ENCODE measurements at places on chromosomes 1 and 21.

DNA sequence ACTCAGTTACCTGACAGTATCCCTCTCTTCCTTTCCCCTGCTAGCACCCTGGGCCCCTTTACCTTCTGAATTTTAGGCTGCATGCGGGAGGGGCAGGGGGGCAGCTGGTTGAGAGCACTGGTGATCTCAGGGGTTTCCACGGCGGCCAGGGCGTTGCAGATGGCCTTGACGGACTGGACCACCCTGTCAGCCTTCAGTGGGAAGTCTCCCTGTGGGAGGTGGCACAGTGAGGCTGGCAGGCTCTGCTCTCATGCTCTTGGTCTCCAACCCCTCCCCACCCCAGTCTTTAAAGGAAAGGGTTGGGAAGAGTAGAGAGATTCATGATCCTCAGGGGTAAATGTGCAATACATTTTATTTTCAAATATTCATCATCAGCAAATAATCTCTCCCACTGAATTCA lies 36.9 kb downstream of the PIK3C2B start:
- DNase-seq, result no peak

- DNase-seq, result no peak
Measured at GRCh38 chr1:38744452-38745350, 114.9 kb downstream of the RRAGC start.

DNA sequence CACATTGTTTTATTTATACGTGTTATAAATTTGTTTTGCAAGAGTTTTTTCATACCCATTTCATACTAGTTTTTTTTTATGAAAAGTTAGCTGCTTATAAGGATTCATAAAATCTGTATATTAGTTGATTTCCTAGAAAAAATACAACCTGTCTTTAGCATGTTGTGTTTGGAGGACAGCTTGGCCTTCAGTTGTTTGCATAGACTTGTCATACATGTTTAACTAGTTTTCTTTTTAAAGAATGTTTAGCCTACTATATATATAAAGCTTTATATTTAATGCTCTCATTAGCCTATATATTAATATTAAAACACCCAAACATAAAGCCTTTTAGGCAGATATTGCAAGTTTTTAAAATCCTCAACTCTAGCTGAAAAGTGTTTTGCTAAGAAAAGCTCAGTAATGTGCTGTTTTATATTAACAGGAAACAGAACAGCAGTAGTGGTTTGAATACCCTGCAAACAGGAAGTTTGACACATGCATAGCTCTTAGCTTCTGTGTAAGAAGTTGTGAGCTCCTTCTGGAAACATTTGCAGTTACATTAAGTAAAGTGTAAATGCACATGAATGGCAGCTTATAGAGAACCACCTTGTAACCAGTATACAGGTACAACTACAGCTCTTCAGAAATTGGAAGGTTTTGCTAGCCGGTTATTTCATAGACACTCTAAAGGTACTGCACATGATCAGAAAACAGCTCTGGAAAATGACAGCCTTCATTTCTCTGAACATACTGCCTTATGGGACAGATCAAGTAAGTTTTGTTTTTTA lies at the start of gene PRKACB:
Gene PRKACB (plus strand): TSS at position 476 of the 770 bp plus-strand sequence. CDS start 91 bp downstream, at position 567.
- no peak for DNase-seq

GRCh38 chr1:53142226-53142853 lies at the start of gene SLC1A7:
SLC1A7 (minus strand) TSS chr1:53142638; CDS start chr1:53142449, 189 bp downstream.
- no peak for DNase-seq

DNA sequence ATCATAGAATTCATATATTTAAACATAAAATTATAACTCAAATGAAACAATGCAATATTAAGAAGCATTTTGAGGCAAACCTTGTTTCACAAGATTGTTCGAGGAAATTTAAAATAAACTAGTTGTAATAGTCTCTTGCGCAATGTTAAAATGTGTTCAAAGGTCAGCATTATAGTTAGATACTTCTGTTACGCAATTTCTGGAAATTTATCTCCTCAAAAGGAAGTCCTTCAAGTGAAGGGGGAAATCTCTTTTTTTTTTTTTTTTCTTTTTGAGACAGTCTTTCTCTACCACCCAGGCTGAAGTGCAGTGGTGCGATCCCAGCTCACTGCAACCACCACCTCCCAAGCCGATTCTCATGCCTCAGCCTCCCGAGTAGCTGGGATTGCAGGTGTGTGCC lies 52.1 kb downstream of the FMO4 start:
- DNase-seq, result no peak

DNA sequence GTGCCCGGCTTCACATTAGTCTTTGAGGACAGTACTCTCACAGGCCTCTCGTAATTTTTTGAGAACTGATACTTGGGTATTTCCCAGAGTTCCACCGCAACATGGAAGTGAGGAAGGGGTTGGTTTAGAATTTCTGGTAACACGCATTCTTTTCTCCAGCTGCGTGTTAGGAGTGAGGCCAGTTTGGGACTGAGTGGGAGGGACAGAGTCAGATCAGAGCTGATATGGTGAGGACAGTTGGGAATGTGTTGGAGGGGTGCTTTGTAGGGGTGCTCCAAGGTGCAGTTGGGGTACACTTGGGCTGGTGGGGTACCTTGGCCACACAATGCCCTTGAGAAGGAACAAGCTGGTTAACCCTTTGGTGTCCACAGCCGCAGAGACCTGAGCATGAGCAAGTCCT lies 6.7 kb downstream of the FBXO6 start:
- DNase-seq, result no peak

GRCh38 chr1:35261412-35262120 lies 6.9 kb upstream of the ZMYM4 start:
- no peak for DNase-seq

DNA sequence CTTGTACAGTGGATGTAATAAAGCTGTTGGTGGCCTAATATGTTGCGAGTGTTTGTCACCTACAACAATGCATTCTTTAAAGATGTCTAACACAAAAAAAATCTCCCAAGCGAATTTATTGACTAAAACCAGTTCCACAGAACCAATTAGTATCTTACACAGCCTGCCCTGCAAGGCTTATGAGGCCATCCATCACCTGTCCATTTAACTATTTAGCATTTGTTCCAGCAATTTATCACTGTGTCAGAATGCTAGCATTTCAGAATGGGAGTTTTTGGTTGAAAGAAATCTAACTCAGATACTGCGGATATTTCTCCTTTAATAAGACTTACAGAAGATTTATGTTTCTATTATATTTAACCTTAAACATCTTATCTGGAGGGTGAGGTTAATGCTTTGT lies 831.1 kb upstream of the PRMT6 start:
- DNase-seq, result no peak

DNA sequence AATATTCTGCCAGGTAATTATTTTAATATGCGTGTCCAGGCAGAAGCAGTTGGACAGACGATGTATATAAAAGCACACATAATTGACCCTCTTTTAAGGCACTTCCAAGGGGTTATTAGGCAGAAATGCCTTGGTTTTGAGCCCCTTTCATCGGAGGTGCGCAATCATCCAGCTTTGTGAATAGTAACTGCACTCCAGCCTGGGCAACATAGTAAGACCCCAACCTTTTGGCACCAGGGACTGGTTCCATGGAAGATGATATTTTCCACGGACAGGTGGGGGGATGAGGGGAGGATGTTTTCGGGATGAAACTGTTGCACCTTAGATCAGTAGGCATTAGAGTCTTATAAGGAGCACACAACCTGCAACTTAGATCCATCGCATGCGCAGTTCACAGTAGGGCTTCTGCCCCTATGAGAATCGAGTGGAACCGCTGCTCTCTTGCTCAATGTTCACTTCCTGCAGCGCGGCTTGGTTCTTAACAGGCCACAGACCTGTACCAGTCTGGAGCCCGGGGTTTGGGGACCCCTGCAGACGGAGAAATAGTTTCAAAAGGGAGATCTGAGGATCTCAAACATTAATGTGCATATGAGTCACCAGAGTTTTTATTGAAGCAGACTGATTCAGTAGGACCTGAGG lies 1.8 kb upstream of the MCOLN2 start:
- no peak for DNase-seq

DNA sequence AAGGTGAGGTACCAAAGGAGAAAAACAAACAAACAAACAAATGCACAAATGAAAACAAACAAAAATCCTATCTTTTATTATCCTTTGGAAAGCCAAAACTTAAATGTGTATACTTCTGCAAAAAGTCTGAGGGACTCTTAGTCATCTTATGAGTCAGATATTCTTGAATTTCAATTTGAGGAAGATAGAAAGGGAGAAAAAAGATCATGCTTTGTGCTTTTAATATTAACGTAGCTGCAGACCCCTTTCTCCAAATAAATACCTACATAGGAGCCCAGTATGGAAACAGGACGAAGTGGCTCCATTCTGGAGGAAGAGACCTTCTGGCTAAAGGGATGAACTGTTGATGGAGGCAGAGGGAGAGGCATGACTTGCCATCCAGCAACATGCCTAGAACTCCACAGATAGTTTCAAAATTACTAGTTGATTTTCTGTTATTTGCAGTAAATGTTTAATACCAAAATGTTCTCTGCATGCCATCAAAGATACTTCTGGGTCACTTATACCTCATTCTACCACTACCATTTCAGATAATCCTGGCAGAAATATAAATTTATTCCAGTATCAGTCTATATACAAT lies 25.4 kb downstream of the NUP210L start:
- DNase-seq, result no peak

DNA sequence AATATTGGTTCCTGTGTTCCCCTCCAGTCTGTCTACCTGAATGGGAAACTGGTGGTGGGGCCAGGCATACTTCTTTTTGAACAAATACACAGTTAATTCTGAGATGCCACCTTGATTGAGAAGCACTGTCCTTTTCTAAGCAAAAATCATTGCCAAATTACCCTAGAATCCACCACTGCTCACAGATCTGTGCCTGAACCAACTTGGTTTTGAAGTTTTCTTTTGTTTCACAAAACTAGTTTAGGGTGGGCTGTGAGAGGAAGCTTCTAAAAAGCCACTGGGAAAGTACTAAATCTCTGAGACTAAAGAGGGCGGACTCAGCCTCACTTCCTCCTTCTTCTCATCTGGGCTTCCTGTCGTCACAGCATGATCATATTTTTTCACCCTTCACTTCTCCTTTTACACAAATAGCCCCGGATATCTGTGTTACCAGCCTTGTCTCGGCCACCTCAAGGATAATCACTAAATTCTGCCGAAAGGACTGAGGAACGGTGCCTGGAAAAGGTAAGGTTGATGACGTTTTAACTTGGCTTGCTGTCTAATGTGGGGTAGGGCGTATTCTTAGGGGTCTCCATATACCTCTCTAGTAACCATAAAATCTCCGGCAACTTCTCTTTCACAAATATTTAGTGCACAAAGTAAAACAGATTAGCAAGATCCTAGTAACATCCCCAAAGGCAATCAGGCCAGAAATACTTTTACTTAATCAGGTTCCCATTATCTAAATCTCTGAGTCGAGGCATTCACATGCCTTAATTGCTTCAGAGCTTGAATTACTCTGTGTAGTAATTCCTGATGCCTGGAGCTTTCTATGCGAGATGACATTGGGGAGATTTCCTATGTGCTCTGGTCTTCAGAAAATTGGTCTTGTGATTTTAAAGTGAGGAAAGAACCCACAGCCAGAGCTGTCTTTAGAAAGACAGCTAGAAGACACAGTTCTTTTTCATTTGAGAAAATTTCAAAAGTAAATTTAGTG lies at the start of gene CD53:
Gene CD53 (plus strand): TSS at position 404 of the 976 bp plus-strand sequence. CDS start 18,261 bp downstream, outside the sequence.
- DNase-seq, result no peak

- DNase-seq, result no peak
Measured at GRCh38 chr1:66412704-66413103, 121.2 kb upstream of the SGIP1 start.

DNA sequence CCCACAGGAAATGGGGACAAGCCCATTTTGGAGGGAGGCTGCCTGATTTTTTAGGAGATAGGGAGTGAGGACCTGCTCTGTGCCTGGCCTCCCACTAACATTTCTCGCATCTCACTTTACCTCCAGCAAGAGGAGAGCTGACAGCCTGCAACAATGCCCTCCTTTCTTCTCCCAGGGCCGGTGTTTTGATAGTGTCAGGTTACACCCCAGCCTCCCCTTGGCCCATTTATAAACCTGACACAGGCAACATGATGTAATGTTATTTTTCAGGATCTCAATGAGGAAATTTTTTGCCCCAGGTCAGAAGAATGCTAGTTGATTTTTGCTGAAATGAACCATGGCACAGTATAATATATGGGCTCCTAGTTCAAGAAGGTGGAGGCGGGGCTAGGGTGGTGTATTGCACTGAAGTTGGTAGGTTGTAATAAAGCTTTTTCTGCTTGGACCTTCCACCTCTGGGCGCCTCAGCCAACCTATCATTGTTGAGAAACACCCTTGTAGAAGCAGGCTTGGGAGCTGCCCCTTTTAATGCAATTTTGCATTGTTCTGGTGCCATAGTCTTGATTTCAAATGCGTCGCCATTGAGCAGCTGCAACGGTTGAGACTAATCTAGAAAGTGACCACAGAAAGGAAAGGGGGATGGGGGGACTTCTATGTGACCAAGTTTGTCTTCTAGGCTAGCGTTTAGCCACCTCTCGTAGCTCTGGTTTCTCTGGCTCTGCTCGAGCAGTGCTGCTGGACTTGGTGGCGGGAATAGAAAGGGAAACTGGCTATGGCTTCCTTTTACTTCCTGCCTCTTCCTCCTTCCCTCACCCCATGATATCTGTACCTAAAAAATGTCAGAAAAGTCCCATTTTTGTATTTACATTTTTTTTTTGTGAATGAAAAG lies 53.0 kb downstream of the PBX1 start:
- no peak for DNase-seq

- DNase-seq, result no peak
Measured at GRCh38 chr1:48356901-48357300, 115.1 kb downstream of the SPATA6 start.

DNA sequence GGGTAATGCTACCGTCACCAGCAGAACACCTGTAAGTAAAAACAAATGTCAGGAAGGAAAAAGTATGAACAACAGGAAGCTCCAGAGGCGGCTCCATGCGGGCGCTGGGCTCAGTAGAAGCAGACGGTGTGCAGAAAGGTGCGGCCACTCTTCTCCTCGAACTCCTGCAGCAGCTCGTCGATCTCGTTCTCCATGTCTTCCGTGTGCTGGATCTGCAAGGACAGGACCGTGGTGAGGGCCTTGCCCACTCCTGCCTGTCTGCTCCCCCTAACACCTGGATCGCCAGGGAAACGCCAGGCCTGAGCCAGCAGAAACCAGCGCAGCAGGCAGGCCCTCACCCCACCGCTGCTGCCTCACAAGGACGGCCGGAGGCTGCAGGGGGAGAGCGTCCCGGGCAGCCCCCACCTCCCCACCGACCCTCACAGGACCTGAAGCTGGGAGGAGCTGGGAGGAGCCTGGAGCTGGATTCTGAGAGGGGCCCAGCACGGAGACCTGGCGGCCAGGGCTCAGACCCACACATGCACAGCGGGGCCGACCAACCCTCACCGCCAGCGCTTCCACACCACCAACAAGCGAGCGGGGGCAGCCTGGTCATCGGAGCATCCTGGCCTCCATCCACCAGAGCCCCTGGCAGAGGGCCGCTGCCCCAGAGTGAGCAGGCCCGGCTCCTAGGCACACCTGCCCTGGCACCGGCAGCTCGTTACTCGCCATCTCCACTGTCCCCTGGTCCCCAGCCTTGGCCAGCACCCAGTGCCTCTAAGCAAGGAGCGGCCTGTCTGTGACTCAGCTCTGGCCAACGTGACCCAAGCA lies 1.7 kb upstream of the TMEM240 start:
- no peak for DNase-seq

- DNase-seq, result no peak
Measured at GRCh38 chr21:21236996-21237395, 238.8 kb downstream of the NCAM2 start.

GRCh38 chr1:58983162-58983561 lies 199.3 kb upstream of the JUN start:
- DNase-seq, result no peak

Data from stimulated activated CD4-positive, alpha-beta T cell treated with anti-CD3 and anti-CD28 coated beads, Interleukin-15, amount 100 ng/mL, for 1 hour (primary cell).